Activated B cell treated with CpG ODN at 0.5 μM for 24 hours (primary cell): ENCODE measurements at places on chromosomes 12 and 14.

DNA sequence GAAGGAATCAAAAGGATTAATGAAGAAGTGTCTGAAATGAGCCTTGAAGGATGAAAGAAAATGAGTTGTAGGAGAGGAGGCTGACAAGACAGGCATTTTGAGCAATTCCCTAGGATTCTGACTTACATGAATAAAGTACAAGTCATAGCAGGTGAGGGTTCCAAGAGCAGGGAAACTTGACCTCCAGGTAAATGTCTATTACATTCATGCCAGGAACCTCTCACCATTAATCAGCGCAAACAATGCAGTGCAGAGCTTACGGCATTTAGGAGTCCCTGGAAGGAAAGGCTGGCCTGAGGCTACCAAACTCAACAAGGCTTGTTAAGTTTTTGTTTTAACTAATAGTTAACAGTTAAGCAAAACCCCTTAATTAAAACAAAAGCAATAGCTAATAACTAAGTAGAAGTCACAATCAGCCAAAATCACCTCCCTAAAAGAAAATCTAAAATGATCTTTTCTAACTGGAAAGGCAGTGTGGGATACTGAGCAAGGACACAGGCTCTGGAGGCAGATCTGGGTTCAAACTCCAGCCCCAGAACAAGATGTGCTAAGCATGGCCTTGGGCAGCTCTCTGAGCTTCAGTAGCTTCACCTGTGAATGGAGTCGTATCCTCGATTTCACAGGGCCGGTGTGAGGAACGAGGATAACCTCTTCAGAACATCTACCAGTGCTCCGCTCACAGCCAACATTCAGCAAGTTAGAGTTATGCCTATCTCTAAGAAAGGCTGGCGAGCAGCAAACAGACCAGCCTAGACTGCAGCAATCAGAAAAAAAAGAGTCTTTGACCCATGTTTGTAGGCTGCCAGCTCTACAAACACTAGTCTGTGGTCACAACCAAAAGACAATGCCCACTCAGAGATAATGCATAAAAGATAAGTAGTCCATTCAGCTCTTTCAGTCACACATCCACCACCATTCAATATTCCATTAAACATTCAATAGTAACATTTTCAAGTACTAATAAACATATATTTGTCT lies 16.9 kb downstream of the PPTC7 start:
- no peak for DNase-seq

GRCh38 chr12:132804426-132804861 lies 24.2 kb downstream of the GOLGA3 start:
- no peak for DNase-seq

DNA sequence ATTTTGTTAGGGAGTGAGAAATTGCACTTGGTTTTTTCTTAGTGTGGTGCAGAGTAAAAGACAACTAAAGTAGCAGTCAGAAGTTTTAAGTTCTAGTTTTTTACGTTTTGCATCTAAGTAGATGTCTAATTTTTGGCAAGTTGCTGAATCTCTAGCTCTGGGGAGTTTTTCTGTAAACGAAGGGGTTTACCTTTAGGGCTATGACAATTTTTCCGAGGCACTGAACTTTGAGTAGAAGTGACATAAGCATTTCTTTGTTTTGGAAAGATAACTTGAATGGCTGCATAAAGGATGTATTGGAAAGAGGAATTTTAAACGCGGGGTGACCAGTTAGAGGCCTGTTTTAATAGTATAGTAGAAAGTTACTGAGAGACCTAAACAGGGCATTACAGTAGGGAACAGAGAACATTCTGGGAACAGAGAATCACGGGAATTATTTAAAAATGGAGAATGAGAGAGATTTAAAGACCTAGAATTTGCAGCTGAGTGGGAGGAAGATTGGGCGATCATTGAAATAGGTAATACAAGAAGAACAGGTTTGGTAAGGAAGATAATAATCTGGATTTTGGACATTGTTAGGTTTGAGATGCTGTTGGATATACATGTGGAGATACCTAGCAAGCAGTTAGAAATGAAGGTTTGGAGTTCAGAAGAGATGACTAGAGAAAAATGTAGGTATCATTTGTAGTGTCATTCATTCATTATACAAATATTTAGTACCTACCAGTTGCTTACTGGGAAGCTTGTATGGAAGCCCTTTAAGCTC lies 1.2 kb downstream of the ZNF410 start:
- DNase-seq = no peak

GRCh38 chr12:51448618-51449256 lies 24.1 kb downstream of the SLC4A8 start:
- DNase-seq = no peak

GRCh38 chr14:84273181-84273580 lies 1256.8 kb upstream of the FLRT2 start:
- DNase-seq = no peak

GRCh38 chr12:121279071-121279375 lies 17.5 kb downstream of the CAMKK2 start:
- DNase-seq = no peak

DNA sequence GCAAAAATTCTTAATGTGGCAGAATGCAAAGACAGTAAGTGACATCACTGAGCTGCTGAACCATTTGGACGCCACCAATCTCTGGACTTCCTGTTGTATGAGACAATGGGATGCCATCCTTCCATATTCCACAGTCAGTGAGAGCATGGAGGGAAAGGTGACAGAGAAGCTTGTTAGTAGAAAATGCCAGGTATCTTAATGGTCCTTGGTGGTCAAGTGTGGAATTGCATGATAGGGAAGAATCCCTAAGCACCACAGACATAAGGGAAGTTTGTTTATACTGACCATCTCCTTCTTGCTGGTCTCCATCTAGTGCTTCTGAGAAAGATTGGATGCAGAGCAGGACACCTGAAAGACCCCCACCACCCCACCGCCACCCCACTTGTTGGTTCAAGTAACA lies 1410.0 kb upstream of the TMEM132C start:
- DNase-seq = no peak

GRCh38 chr12:29448157-29448556 lies 49.3 kb downstream of the OVCH1 start:
- DNase-seq = no peak

- DNase-seq = no peak
These were observed 41.5 kb downstream of the KIF21A start for GRCh38 chr12:39401459-39401858.

GRCh38 chr14:21612324-21612723 lies 22.4 kb downstream of the OR10G2 start:
- no peak for DNase-seq

DNA sequence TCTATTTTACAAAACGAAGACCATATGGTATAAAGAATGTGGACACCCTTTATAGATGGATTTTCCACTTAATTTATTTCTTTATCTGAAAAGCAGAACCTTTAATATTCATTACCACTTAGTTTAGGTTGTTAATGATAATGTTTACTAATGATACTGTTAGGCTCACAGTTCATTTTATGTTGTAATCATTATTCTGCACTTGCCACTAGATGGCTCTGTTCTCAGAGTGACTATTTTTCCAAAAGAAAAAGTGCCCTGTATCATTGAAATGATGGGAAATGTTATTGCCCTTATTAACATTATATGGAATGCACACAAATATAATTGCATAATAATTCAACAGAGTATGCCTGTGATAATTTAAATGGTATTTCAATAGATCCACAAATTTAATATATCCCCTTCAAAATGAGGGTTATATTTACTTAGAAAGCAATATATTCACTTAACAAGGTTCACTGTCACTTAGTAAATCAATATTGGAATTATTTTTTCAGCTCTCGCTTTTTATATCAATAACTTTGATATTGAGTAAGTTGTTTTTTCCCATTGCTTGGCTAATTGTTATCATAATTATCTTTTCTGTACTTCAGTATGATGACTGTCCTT lies 95.7 kb downstream of the PDE3A start:
- DNase-seq = no peak

GRCh38 chr14:83909507-83909906 lies 1620.4 kb upstream of the FLRT2 start:
- no peak for DNase-seq

DNA sequence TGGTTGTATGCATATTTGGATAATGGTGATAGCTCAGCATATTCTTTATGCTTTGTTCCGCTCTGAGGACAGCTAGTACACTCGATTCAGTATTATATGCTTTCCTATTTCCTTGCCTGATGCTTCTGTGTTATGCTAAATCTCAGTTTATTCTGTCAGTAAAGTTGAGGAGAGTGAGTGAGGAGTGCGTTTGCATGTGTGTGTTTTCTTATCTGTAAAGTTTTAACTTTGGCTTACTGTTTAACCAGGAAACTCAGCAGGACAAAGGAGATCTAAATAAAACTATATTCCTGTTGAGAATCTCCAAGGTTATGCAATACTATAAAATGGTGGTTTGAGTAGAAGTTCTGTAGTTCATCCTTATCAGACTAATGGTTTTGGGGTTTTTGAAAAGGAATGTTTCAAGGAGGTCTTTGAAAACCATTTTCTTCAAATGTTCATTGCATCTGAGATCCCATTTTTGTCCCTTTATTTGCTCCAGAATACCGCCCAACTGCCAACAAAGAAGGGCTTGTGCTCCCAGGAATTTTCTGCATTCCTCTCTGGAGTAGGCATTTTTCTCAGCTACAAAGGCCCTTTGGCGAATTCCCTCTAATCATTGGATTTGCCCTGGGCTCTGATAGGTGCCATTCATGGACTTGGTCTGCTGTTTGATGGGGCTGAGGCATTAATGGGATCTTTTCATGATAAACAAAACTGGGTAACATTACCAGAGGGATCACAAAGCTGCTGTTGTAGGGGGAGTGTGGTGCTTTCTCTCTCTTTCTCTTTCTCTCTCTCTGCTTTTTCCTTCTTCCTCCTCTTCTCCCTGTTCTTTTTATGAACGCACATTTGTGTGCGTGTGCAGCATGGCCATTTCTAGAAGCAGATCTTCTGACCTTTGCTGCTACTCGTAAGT lies 71.7 kb downstream of the HMGA2 start:
- DNase-seq = no peak

GRCh38 chr12:2925322-2925995 lies 33.7 kb upstream of the TEAD4 start:
- no peak for DNase-seq

DNA sequence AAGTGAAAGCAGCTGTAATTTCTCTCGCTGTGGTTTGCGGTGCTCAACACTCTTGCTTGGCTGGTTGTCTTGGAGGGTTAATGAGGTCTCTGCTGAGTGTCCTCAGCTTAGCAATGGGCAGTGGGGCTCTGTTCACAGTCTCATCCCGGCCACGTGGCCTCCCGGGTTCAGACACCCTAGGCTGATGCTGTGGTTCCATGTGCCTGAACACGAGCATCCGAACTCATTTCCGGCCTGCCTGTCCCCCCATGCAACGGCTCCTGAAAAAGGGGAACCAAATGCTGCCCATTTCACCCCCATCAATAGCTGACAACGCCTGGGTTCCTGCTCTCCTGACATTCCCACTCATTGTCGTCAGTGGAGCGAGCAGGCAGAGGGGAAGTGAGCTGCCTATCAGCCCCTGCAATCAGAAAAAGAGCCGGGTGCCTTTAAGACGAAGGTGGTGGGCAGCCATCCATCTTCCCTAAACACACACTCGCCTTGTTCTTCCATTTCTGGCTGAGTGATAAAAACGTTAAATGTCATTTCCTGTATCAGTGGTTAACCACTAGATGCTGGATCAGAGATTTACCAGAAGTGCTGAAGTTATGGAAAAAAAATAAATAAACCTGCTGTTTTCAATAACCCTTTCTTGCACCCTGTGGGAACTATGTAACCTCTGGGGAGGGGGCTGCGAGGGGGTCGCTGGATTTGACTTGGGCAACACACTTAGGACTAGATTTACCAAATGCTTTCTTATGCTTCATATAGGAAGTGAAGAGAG lies 60.3 kb upstream of the BCL2L14 start:
- peak; percentile 47 for DNase-seq

- DNase-seq = no peak
These were observed 4.7 kb downstream of the ANHX start for GRCh38 chr12:133231001-133231400.

DNA sequence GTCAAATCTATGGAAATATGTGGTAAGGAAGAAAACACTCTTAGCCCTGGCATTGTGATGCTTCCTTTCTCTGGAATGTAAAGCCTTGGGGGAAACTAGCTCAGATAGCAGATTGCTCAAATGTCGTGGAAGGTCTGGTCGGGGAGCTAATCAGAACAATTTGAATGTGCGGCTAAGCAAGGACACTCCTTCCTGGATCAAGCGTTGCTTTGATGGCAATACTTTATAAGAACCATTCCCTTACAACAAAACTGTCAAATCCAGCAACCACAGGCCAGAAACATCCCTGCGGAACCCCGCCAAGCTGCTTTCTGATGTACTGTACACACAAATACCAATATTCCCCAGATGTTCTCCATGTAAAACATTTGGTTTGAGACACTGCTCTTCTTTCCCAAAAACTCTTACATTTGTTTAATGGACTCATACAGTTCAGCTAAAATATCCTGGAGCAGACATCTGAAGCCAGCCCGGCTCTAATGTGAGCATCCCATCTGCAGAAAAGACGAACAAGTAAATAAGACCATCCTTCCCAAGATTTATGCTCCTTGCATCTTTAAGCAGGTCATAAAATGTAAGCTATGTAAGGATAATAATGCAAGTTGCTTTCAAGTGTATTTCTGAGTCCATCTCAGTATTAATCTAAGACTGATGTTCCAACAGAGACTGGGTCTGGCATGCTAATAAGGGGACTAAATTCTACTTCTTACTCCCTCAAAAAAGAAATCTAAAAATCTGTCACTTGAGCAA lies 20.2 kb downstream of the NUAK1 start:
- no peak for DNase-seq

DNA sequence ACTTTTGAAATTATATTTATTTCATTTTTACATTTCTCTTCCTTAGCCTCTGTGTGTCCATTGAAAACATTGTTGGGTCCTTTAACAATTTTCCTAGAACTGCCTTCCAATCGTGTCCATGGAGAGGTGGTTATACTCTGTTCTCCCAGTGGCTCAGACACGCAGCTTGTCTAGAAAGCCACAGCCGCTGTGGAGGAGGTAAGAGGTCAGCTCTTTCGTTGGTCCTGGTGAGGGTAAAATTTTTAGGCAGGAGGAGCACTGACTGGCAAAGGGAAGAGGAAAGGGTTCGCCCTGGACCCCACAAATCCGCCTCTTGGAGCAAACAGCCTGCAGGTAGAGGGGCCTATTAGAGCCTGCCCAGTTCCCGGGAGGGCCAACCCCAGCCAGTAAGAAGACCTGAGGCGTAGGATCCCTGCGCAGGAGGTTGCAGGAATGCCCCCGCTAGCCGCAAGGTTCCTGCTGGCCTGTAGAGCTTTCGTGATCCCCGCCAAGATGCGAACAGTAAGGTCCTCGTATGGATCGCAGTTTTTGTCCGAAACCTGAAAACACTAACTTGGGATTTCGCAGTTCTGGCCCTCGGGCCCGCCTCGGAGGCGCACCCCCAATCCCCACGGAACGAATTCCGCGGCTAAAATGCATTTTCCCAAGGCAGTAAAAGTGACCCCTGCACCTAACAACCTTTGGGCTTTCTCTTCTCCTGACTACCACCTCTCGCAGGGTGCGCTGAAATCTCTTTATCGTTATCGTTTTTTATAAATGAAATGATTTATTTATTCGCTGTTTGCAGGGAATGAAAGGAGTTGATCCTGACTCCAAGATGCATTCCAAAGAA lies 7.5 kb upstream of the PAX9 start:
- no peak for DNase-seq
